ENCODE measurements at places on chromosomes 6 and 20.

GRCh38 chr6:148999501-148999900, 252.7 kb downstream of the UST start:
- no peak for DNase-seq

DNA sequence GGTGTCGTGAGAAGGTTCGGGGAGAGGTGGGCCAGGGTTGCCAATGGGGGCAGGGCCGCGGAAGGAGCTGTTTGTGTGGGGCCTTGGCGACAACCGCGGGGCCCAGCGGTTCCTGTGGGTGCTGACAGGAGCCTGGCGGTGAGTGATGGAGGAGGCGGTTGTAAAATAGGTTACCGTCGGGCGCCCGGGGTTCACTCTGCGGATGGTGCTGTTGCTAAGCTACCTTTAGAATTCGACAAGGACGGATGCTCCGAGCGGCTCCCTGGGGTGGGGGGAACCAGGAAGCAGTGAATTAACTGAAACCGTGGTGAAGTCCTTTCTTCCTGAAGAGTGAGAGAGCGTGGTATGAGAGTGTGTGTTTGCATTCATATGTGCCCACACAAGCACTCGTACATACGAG, 61.7 kb downstream of the CDH22 start:
- no peak for DNase-seq

DNA sequence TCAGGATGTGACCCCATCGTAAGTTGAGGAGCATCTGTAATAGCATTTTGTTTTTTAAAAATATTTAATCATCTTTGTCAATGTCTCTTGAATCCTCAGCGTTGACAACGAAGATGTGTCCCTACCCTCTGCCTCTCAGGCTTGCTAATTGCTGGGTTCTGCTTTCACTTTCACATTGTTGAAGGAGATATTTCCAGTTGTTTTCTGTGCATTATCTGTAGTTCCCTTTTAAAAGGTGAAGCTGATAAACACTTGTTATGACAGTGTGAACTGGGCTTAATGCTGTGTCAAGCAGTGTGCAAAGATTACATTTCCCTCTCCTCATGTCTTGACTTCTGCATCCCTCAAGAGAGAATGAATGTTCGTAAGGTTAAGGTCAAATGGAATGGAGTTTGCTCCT, 54.9 kb downstream of the CSE1L start:
- DNase-seq = no peak

DNA sequence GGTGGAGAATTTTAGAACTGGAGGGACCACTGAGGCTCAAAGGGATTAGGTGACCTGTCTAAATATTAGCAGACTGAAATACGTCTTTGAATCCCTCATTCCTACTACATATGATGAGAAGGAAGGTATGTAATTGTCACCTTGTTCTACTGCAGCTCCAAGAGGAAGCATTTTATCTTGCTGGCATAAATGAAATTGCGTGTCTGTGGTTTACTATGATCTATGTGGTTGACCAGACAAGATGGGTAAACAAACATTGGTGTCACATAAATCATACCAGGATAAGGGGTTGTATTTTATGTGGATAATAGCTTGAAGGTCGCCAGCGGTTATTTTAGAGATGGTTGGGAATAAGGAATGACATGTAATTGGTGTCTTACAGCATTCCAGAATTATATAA, 78.2 kb downstream of the LAMA4 start:
- no peak for DNase-seq

DNA sequence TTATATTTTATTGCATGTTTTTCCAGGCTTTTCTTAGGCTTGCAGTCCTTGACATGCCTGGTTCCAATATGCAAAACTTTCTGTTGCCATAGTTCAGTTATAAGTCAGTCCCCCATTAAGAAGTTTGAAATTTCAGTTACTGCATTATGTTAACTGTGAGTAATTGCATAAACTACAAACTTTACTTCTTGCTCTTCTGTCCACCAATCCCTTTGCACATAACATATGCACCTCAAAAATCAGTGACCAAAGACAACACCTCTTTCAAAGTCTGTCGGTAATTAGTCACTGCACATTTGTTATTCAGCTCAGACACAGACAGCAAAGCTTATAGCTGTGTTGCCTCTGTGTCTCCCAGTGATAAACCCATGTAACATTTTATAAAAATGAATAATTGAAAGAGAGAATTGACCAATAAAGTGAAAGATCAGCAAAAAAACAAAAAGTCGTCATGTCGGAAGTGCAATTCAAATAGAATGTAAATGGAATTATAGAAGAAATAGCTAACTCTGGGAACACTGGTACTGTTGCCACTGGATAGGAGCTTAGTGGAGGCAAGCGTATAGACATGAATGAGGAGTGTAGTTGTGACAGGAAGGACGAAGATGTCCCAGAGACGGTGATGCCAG, 50.3 kb upstream of the BTBD3 start:
- no peak for DNase-seq

DNA sequence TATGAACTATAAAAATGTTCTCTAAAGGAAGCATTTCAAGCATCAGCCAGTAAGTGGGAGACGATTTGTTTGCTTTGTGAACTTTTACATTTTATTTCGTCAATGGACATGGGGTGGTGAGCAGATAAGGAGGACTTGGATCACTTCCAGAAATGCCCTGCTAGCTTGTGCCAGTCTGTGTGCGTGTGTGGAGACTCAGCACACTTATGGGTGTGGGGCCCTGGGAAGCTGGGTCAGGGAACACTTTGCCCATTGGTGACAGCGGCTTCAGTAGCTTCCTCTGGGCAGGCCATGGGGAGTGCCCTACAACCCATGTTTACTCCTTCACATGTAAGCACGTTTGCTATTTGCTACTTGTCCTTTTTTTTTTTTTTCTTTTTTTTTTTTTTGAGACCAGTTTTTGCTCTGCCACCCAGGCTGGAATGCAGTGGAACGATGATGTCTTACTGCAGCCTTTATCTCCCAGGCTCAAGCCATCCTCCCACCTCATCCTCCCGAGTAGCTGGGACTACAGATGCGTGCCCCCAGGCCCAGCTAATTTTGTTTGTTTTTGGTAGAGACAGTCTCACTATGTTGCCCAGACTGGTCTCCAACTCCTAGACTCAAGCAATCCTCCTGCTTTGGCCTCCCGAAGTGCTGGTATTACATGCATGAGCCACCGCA, 24.2 kb downstream of the PRDM1 start:
- DNase-seq = no peak

DNA sequence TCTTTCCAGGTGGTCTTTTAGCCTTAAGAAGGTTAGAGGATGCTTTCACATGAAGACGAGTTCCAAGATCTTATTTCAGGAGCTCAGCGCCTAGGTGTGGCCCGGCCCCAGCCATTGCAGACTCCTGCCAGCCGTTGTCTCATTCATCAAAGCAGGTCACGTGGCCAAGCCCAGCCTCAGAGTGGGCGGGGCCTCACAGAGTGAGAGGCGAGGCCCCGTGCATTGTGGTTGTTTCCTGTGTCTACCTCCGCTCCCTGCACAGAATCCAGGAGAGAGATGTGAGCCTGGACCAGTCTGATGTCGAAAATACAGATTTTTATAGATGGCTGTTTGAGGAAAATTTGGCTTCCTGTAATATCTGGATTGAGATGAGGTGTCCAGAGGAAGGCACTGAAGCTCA, 49.2 kb upstream of the CST5 start:
- DNase-seq = no peak

DNA sequence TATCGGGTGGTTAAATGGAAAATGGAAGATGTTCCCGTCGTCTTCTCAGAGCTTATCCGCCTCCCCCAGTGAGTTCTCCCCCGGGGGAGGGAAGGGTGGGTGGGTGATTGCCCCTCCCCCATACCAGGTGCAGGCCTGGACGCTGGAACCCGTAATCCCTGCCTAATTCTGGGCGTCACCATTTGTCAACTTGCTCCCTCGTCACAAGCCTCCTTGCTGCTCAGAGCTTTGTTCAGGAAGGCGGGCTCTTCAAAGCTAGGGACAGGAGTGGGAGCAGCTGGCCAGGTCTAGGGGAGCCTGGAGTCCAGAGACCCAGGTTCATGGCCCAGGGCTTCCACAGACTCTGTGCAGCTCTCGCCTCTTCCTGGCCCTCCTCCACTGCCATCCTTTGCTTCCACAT, 25.6 kb downstream of the CDH22 start:
- no peak for DNase-seq

DNA sequence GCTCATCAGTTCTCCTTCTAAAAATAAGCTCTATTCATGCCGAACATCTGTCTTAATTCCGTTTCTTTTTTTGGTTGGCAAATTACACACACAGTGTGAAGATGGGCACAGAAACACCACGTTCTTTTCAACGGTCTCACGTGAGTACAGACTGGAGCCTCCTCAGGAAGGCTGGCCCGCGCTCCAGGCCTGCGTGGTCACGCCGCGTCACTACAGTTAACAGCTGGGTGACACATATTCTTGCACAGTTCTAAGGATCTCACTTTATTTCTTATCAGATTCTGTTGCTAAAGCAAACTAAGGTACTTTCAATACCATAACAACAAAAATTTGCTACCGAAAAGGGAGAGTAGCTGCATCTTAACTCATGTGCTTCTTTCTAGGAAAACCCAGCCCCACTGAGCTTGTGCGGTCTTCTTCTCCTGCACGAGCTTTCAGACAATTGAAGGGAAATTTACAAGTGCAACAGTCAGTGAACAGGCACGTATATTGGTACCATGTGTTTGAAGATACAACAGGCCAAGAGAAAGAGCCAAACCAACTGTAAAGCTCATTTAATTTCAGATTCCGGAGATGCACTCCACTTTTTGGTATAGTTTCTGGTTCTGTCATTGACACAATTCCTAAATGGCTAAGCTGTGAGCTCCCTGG, 55.6 kb upstream of the MPC1 start:
- DNase-seq = no peak

DNA sequence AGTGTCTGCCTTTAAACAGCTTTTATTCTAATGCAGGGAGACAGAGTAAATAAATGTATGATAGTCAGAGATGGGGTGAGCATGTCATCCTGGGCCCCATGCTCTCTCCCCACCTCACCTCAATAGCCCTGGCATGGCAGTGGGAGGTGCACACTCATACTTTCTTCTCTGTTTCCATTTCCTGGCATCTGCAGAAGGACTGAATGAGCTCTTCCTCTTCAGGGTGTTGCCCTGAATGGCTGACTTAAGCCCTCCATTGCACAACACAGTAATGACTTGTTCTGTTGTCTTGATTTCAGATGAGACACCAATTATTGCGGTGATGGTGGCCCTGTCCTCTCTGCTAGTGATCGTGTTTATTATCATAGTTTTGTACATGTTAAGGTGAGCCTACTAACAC, 57.0 kb upstream of the GNRH2 start:
- DNase-seq = no peak

- no peak for DNase-seq
These were observed 217.3 kb upstream of the RREB1 start for GRCh38 chr6:6890400-6890858.

All from sigmoid colon (tissue), 7 donors.